HEK293T (cell line): ENCODE measurements at places on chromosomes 2 and 18.

GRCh38 chr2:39647104-39647765 lies 18.5 kb upstream of the TMEM178A start:
- no peak for DNase-seq

DNA sequence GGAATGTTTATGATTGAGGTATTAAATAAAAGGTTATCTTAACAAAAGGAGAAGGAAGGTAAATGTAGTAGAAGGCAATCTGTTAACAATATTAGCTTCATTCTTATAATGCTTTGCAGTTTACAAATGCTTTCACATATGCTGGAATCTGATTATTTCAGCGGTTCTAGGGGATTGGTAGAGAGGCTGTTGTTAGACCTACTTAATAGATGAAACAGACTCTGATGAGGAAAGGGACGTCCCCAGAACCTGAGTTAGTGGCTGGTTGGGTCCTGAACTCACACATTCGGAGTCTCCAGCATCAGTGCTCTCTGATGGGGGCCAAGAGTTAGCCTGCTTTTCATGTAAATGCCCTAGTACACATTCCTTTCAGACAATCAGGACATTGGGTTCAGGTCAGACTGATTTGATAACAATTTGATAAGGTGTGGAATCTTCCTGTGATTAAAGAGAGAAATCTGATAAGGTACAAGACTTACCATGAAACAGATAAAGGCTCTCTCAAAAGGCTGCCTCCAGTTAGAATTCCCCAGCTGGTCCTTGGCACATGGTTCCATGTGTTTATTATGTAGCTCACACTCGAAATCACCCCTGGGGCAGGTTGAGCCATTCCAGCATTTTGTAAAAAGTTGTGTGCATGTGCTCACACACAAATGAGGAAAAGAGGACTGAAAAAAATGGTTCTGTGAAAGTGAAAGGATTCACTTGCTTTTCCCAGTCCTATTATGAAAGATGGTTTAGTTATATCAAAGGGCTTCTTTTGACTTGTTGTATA lies 103.1 kb downstream of the GPD2 start:
- no peak for DNase-seq

DNA sequence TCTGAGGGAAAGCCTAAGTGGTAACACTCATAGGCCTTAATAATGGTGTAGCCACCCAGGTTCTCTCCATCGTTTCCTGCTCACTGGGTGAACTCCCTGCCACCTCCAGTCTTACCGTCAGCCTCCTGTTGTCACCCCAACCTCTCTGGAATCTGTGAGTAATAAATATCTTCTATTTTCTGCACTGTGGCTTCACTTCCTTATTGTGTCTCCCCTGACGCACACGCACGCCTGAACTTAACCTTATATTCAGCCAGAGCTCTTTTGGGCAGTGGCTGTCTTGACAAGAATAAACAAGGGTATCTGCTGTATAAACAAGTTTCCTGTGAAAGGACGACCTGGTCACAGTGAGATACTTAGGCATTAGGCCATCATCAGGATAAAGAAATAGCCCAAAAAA lies 467.2 kb downstream of the SPAG16 start:
- no peak for DNase-seq

DNA sequence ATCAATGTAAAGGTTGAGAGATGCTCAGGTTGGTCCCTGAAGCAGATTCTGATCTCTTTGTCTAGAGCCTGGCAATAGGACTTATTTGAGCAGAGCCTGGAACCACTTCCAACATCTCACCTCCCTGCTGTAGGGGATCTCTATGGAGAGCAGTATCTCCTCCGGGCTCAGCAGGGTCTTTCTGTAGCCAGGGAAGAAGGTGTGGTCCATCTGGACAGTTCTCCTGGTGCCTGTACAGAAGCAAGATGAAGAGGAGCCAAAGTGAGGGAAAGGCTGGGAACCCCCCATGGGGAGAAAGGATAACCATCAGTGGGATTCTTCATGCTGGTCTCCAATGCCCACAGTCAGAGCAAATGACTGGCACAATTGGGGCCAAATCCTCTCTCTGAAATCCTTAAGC lies 34.8 kb downstream of the XDH start:
- no peak for DNase-seq

DNA sequence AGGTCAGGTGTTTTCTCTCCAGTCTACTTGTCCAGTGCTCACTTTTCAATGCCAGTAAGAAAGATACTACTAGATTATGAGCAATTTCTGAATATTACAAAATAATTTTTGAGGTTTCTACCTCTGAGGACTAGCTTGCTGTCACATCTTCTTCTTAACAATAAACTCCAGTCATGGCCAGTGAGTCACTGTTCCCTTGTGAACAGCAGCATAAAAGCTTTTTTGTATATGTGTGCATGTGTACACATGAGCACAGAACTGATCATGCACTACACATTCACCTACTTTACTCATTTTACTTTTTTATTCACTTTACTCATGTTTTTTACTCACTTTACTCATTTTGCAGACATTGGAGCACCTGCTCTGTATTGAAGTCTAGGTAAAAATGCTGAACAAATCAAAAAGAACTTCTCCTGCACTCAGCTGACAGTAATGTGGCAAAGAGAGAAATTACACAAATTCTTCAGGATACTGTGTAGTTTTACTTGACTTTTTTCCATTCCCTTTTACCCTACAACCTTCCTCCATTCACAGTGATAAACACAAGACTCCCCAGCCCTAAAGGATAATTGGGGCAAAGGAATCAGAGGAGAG lies 28.0 kb downstream of the ST6GAL2 start:
- DNase-seq = no peak

GRCh38 chr18:25736516-25736915 lies 353.9 kb downstream of the SS18 start:
- no peak for DNase-seq

- no peak for DNase-seq
Observed at GRCh38 chr18:36593001-36593400, 235.8 kb downstream of the TPGS2 start.

GRCh38 chr18:52499644-52500043 lies 159.6 kb downstream of the DCC start:
- no peak for DNase-seq

- DNase-seq = no peak
Observed at GRCh38 chr2:174717273-174717672, 47.0 kb downstream of the CHRNA1 start.

DNA sequence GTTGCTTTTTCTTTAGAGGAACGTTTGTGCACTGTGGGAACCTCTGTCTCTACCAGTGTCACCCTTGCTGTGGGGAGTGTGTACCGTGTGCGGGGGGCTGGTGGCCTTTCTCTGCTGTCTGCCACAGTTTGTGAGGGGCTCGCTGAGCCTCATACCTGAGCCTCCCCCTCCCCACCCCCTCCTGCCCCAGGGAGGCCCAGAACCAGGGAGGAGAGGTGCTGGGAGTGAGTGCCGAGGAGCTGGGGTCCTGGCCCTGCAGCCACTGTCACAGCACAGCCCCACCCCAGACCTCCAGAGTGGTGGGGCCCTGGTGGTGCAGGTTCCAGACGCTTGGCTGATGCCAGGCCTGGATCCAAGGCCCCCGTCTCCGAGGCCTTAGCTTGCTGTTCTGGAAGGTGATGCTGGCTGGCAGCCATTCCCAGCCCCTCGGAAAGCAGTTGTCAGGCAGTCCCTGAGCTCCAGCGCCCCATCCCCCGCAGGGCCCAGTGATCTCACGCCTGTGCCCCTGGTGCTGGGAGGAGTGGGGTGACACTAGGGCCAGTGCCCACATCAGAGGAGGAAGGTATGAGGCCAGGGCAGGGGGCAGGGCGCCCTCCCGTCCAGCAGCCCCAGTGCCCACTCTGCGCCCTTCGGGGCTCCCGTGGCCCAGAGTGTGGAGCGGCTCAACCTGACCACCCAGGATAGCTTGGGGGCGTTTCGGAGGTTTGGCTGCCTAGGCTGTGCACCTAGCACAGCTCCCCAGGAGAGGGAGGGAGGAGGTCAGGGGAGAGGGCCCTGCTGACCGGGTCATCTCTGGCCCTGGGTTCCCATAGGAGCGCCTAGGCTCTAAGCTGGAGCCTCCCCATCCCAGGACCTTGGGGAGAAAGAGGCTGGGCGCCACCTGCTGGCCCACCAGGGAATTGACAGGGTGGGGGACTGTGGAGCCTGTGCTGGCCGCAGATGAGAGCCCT lies 53.0 kb upstream of the ALPP start:
- no peak for DNase-seq
